ENCODE measurements at places on chromosomes 1 and 21. TPM values are rescaled to one million over a fixed set of nuclear protein-coding genes. Genes with fewer than 3 reads are reported as not detected.
A peak's percentile ranks its signal among the peaks of the same experiment; 100 is the strongest.

- DNase-seq = peak; percentile 92
These were observed 24.8 kb downstream of the LEMD1 start for GRCh38 chr1:205396967-205397616.

DNA sequence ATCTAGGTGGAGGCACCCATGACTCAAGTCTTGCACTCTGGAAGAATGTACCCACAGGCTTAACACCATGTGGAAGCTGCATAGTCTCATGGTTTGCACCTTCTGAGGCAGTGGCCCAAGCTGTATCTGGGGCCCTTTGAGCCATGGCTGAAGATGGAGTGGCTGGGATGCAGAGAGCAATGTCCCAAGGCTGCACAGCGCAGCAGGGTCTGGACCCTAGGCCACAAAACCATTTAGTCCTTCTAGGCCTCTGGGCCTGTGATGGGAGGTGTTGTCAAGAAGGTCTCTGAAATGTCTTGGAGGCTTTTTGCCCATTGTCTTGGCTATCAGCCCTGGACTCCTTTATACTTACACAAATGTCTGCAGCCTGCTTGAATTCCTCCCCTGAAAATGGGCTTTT lies 21.4 kb upstream of the FCRL3 start:
- DNase-seq = no peak

- DNase-seq = peak; percentile 70
These were observed 10.5 kb downstream of the RO60 start for GRCh38 chr1:193069748-193070385.

- DNase-seq = no peak
These were observed 46.8 kb upstream of the TARDBP start for GRCh38 chr1:10965546-10966226.

Gene AMY1C
- total RNA-seq = not detected

Gene VSIG8
- total RNA-seq = not detected

Gene CFAP107
- not detected for total RNA-seq
